Spleen (tissue), 13 donors: ENCODE measurements at places on chromosomes 2 and 18. TPM values are rescaled to one million over a fixed set of nuclear protein-coding genes. Genes with fewer than 3 reads are reported as not detected.

DNA sequence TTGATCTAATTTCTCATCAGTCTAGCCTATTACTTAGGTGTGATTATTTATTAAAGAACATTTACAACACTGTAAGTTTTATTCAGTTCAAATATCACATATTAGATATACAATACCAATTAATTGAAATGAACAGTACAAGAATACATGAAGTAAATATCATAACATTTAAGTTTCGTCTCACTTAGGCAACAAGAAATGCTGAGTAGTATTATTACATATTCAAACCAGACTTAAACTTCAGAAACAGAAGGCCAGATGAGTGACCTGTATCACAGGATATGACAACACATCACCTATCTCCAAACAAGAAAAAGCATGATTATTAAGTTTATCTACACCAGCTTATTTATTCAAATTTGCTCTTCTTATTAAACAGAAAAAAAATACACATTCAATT lies 48.9 kb downstream of the LONRF2 start:
- no peak overlapping the region for H3K27ac ChIP-seq
- H3K4me1 ChIP-seq, result no peaks in the 10 kb centered on the region
- no peak overlapping the region for H3K4me3 ChIP-seq
- no peak for DNase-seq

The DCC gene
- 3.5 TPM for total RNA-seq

DNA sequence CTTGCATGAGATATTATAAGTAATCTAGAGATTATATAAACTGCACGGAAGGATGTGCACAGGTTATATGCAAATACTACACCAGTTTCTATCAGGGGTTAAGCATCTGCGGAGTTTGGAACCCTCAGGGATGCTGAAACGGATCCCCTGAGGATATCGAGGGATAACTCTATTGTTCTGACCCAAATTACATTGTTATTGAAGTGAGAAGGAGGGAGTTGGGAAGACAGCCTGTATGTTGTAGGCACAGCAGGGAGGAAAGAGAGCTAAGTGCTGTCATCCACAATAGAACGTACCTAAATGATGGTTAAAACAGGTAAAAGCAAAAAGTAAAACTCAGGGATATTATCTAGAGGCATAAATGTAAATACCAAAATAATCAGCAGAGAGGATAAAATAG lies 44.6 kb upstream of the SMAD2 start:
- no peak for DNase-seq
- H3K36me3 ChIP-seq, result no peaks in the 10 kb centered on the region
- H3K27me3 ChIP-seq, result peaks cover 17% of the 10 kb centered on the region
- H3K4me3 ChIP-seq, result no peak overlapping the region

The COQ10B gene
- total RNA-seq, result 25.9 TPM

DNA sequence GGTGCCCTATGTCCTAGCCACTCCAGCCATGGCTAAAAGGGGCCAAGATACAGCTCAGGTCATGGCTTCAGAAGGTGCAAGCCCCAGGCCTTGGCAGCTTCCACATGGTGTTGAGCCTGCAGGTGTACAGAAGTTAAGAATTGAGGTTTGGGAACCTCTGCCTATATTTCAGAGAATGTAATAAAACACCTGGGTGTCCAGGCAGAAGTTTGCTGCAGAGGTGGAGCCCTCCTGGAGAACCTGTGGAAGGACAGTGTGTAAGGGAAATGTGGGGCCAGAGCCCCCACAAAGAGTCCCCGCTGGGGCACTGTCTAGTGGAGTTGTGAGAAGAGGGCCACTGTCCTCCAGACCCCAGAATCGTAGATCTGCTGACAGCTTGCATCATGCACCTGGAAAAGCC lies 74.1 kb downstream of the SMIM21 start:
- H3K36me3 ChIP-seq, result no peaks in the 10 kb centered on the region
- no peak for DNase-seq
- H3K27ac ChIP-seq, result no peak overlapping the region

The CPO gene
- not detected for total RNA-seq

DNA sequence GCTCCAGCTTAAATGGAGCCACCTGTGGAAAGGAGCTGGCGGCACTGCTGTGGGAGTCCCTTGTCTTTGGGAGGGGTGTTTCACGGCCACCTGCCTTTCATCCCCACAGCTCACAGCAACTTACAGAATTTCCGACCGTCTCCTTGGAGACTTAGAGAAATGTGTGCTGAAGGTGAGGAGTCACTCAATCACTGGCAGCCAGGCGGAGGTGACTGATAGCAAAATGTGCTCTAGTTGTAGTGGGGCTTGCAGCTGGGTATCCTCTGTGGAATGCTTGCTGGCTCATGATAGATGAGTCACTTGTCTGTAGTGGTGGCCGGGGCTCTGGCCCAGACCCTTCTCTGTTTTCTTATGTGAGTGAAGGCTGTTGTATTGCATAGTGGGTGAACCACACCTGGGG lies 110.7 kb downstream of the SH3RF3 start:
- H3K27me3 ChIP-seq, result no peaks in the 10 kb centered on the region
- H3K36me3 ChIP-seq, result no peaks in the 10 kb centered on the region
- no peak for DNase-seq
- no peak overlapping the region for H3K27ac ChIP-seq
- peaks cover 45% of the 10 kb centered on the region for H3K4me1 ChIP-seq
- H3K4me3 ChIP-seq, result no peak overlapping the region

The EVA1A gene
- 15.7 TPM for total RNA-seq

The ANKRD62 gene
- not detected for total RNA-seq

The PIEZO2 gene
- 12.7 TPM for total RNA-seq

GRCh38 chr2:220665108-220665471 lies 907.0 kb downstream of the EPHA4 start:
- H3K4me3 ChIP-seq, result no peak overlapping the region
- no peaks in the 10 kb centered on the region for H3K4me1 ChIP-seq
- H3K27me3 ChIP-seq, result no peaks in the 10 kb centered on the region
- no peak overlapping the region for H3K27ac ChIP-seq

DNA sequence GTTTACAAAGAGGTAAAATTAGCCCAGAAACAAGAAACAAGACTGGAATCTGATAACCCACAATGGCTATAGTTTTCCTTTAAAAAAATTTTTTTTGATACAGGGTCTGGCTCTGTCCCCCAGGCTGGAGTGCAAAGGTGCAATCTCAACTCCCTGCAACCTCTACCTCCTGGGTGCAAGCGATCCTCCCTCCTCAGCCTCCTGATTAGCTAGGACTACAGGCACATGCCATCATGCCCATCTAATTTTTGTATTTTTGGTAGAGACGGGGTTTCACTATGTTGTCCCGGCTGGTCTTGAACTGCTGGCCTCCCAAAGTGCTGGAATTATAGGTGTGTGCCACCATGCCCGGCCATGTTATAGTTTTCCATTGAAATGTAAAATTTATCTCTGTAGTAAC lies 12.3 kb upstream of the PARD6G start:
- peaks cover 3% of the 10 kb centered on the region for H3K4me1 ChIP-seq
- H3K27ac ChIP-seq, result no peak overlapping the region
- H3K4me3 ChIP-seq, result no peak overlapping the region
- H3K27me3 ChIP-seq, result no peaks in the 10 kb centered on the region
- no peaks in the 10 kb centered on the region for H3K36me3 ChIP-seq

The LONRF2 gene
- total RNA-seq, result 1.9 TPM

DNA sequence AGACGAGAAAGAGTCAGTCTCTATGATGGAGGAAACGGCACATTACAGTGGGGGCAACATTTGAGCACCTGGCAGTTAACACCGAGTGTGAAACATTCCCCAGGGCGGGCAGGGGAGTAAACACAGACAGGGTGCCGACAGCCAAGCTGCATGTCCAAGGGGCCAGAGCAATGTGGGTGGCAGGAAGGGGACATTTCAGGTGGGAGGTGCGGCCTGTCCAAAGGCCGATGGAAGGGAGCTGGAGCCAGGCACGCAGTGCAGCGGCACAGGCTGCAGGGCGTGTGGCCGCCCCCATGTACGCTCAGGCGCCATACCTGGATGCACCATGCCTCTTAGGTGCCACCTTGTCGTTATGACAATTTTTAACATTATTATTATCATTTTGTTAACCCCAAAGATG lies 43.3 kb downstream of the TIMM21 start:
- no peaks in the 10 kb centered on the region for H3K4me1 ChIP-seq
- no peaks in the 10 kb centered on the region for H3K27me3 ChIP-seq
- no peak overlapping the region for H3K27ac ChIP-seq
- H3K4me3 ChIP-seq, result no peak overlapping the region

GRCh38 chr2:37709111-37709510 lies 37.7 kb upstream of the CDC42EP3 start:
- H3K27me3 ChIP-seq, result no peaks in the 10 kb centered on the region
- H3K4me1 ChIP-seq, result peaks cover 25% of the 10 kb centered on the region
- H3K27ac ChIP-seq, result no peak overlapping the region
- no peak overlapping the region for H3K4me3 ChIP-seq
- no peaks in the 10 kb centered on the region for H3K36me3 ChIP-seq
- no peak for DNase-seq

The TMEM169 gene
- total RNA-seq, result 0.91 TPM

GRCh38 chr2:207819839-207820784 lies 50.4 kb upstream of the FZD5 start:
- no peak overlapping the region for H3K4me3 ChIP-seq
- no peak overlapping the region for H3K27ac ChIP-seq

GRCh38 chr2:166658901-166659300 lies 164.9 kb upstream of the SCN7A start:
- no peaks in the 10 kb centered on the region for H3K4me1 ChIP-seq
- no peaks in the 10 kb centered on the region for H3K27me3 ChIP-seq
- no peak overlapping the region for H3K27ac ChIP-seq
- no peak for DNase-seq
- H3K4me3 ChIP-seq, result no peak overlapping the region

The RAPGEF4 gene
- 4.3 TPM for total RNA-seq

GRCh38 chr2:96537734-96538486 lies 1.4 kb downstream of the ARID5A start:
- H3K4me3 ChIP-seq, result peak overlapping the region; percentile 81
- peak overlapping the region; percentile 99 for H3K27ac ChIP-seq
- DNase-seq, result peak; percentile 92
- H3K4me1 ChIP-seq, result peaks cover 93% of the 10 kb centered on the region
- no peaks in the 10 kb centered on the region for H3K36me3 ChIP-seq

- H3K27ac ChIP-seq, result no peak overlapping the region
- no peak for DNase-seq
- H3K4me3 ChIP-seq, result no peak overlapping the region
- H3K4me1 ChIP-seq, result peaks cover 7% of the 10 kb centered on the region
Observed at GRCh38 chr18:48662011-48662661, 123.3 kb downstream of the CTIF start.

The MC5R gene
- not detected for total RNA-seq

The LIPT1 gene
- 15.6 TPM for total RNA-seq
